ENCODE measurements at places on chromosomes 16 and 17.

DNA sequence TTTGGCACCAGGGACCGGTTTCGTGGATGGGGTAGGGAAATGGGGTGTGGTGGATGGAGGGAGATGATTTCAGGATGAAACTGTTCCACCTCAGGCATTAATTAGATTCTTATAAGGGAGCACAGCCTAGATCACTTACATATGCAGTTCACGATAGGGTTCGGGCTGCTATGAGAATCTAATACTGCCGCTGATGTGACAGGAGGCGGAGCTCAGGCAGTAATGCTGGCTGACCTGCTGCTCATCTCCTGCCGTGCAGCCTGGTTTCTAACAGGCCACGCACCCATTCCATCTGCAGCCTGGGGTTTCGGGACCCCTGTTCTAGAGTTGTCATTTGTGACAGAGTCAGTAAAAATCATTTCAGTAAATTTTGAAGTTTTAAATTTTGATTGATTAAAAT is 99.7 kb downstream of the CHD9 start:
- no peak for DNase-seq

GRCh38 chr16:65994291-65994690 is 372.2 kb upstream of the CDH5 start:
- DNase-seq = no peak

DNA sequence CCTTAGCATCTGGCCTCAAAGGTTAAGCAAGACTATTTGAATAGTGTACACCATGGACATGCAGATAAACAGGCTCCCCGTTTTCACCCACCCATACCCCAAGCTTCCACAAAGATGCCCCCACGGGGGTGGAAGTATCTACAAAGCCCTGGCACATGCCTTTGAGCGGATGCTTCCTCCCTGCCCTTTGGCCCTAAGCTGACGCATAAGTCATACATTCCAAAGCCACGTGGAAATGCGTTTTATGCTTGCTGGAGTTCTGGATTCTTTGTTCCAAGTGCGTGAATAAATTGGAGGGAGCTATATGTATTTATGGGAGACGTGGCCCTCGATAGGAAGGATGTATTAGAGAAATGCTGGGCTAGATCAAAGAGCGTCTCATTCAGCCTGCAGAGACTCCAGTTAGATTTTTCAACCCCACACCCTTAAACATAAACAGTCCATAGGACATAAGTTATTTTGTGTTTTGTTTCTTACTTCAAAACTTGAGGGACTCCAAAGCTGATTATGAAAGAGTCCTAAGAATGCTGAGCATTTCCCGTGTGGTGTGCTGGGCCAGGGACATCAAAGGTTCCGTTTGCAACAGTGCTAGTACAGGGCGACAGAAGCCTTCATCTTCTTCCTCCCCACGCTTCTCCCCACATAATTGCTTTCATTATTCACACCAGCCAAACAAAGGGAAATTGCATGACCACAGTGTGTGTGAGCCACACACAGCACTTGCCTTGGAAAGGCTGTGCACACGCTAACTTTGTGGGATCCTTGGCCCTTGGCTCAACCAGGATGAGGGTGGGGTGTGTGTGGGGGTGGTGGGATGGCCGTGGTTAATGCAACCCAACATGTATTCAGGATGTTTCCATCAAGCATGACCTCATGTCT is 73.6 kb downstream of the WIPI1 start:
- no peak for DNase-seq

GRCh38 chr16:35605921-35606320 is 2146.5 kb downstream of the TP53TG3F start:
- no peak for DNase-seq

DNA sequence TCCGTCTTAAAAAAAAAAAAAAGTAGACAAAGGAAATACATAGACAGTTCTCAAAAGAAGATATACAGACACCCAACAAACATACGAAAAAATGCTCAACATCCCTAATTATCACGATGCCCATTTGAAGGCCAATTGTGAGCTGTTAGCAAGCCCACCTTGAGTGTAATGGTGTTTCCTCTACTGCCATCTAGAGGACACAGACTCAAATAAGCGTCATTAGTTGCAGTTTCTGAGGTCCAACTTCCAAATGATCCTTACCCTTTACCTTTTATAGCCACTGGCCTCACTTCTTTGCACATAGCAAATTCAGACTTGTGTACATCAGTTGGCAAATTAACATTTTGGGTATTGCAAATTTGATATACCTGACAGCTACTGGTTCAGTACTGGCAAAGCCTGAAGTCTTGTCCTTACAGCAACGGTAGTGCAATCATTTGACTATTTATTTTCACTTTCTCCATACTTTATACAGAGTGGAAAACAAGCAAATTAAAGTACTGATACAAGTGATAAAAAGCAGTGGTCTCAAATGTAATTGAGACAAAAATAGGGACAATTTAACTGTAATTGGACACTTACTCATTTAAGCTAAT is 536.3 kb upstream of the EEF2KMT start:
- no peak for DNase-seq

DNA sequence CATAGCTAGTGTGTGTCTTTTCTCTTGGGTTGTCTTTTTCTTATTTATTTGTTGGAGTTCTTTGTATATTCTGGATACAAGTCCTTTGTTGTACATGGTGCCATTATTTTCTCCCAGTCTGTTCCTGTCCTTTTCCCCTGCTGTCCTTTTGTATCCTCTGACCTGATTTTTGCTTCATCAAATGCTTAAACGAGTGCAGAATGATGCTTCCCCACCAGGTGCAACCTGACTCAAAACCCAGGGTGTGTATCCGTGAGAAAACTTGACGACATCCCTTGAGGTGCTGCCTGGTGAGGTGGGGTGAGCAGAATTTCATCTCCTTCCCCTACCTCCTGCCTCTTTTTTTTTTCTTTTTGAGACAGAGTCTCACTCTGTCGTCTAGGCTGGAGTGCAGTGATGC is 88.6 kb downstream of the NTN1 start:
- DNase-seq = no peak

DNA sequence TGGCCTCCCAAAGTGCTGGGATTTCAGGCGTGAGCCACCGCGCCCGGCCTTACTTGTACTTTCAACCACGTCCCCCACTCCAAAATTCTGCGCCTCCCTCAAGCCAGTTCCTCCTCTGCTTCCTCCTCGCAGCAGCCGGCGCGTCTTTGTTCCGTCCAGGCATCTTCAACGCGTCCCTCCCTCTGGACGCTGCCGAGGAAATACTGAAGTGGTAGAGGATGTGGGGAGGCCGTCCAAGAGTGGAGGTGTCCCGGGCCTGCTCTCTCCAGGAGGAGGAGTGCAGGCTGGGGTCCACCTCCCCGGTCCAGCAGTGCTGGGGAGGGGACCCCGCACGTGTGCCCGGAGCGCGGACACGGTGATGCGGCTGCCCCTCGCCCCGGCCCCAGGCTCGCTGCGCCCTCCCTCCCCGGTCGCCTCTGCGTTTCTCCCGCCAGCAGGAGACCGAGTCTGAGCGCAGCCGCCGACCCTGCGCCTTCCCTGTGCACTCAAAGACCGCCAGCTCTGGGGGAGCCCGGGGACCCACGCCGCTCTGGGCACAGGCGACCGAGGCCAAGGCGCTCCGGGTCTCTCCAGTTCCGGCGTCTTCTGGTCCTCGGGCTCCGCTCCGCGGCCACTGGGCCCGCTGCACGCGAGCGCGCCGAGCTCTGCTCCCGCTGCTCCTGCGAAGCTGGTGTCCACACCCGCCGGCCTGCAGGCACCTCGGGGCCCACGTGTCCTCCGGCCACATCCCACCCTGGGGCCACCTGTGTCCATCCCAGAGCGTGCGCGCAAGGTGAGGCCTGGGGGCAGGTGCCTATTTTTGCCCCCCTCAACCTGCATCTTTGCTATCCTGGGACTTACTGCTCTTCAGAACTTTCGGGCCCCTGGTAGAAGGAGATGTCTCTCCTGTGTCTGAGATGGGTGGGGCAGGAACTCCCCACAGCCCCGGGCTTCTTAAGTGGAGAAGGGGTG is 31.7 kb downstream of the OSBPL7 start:
- no peak for DNase-seq

- DNase-seq = no peak
Measured at GRCh38 chr17:40568074-40568836, 3.0 kb upstream of the CCR7 start.

- no peak for DNase-seq
Measured at GRCh38 chr16:49706620-49707355, 149.1 kb downstream of the ZNF423 start.

GRCh38 chr17:27256225-27257030 is 37.5 kb upstream of the WSB1 start:
- DNase-seq = no peak

DNA sequence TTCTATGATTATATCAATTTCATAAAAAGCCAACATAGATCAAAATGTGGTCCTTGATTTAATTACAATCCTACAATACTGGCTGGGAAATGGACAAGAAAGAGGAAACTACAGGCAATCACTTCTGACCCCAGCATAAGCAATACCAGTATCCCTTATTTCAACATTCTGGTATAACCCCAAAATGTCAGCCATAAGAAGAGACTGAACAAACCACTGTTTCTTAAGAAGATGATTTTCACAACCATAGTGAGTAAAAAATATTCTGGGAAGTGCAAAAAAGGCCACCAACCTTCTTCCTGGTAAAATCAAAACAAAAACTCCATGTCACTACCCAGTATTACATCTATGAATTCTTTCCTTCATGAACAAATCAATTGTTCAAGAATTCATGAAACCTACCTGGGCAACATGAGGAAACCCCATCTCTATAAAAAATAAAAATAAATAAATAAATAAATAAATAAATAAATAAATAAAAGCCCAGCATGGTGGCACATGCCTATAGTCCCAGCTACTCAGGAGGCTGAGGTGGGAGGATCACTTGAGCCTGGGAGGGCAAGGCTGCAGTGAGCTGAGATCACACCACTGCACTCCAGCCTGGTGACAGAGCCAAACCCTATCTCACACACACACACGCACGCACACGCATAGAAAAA is 7.5 kb downstream of the N4BP1 start:
- no peak for DNase-seq

DNA sequence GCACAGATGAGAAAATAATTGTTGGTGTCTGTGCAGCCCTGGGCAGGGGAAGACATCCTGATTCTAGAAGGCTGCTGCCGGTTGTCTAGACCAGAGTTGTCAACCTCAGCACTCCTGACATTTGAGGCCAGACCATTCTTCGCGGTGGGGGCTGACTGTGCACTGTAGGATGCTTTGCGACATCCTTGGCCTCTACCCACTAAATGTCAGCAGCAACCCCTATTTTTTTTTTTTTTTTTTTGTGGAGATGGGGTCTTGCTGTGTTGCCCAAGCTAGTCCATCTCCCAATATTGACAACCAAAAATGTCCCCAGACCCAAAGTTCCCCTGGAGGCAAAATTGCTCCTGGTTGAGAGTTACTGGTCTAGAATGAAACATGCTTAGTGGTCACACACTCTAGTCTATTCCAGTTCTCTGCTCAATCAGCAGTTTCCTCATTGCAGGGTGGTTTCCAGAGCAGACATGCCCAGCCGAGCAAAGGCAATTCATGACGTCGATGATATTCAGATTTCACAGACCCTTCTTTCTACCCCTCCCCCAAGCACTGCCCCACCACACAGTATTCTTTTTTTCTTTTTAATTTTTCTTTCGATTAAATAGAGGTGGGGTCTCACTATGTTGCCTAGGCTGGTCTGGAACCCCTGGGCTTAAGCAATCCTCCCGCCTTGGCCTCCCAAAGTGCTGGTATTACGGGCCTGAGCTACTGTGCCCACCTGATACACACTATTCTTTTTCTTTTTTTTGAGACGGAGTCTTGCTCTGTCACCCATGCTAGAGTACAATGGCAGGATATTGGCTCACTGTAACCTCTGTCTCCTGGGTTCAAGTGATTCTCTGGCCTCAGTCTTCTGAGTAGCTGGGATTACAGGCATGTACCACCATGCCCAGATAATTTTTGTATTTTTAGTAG is 9.0 kb downstream of the C17orf99 start:
- no peak for DNase-seq

DNA sequence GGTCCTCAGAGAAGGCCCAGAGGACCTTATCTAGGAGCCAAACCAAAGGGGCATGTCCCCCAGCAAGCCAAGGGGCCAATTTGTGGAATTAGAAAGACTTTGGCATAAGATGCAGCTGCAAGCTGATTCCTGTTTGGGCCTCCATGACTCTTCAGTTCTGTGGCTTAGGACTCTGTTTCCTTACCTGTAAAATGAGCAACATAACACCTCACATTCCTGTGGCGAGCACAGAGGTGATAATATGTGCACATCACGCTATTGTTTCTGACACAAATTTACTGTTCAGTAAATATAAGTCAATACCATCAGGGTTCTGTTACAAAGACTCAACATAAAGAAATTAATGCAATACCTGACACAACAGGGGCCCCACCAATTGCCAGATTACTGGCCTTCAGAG is 57.7 kb downstream of the CDH11 start:
- no peak for DNase-seq
